ENCODE measurements at places on chromosomes 7 and 10. TPM values are rescaled to one million over a fixed set of nuclear protein-coding genes. Genes with fewer than 3 reads are reported as not detected.

Gene CPA4
- total RNA-seq = not detected

Gene MEOX2
- total RNA-seq = not detected

Gene SEMA3C
- total RNA-seq = not detected

Gene GUSB
- 33.0 TPM for total RNA-seq

Gene FAM25G
- total RNA-seq = not detected

Gene ANKRD7
- 1.7 TPM for total RNA-seq

Gene SLC13A1
- not detected for total RNA-seq
